ENCODE measurements at places on chromosomes 1 and 21.

DNA sequence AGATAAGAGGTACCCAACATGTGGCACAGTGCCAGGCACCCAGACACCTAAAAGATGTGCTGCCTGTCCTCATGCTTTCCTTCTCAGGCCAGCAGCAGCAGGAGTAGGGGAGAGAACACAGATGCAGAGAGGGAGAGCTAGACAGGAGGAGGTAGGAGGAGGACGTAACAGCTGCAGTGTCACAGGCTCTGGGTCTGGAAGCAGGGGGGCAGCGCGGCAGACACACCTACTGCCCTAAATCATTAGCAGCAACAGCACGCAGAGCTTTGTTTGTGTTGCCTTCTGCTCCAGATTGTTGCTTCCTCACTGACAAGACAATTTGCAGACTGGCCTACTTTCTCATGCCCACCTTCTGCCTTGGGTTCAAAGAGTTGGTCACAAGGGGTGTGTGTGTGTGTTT lies 196.7 kb upstream of the DAB1 start:
- no peak for DNase-seq

GRCh38 chr1:116540088-116540487 lies 30.7 kb downstream of the CD58 start:
- DNase-seq = no peak

GRCh38 chr21:41726970-41727783 lies 39.7 kb downstream of the RIPK4 start:
- DNase-seq = no peak

GRCh38 chr1:181250038-181250437 lies 161.5 kb downstream of the IER5 start:
- no peak for DNase-seq

DNA sequence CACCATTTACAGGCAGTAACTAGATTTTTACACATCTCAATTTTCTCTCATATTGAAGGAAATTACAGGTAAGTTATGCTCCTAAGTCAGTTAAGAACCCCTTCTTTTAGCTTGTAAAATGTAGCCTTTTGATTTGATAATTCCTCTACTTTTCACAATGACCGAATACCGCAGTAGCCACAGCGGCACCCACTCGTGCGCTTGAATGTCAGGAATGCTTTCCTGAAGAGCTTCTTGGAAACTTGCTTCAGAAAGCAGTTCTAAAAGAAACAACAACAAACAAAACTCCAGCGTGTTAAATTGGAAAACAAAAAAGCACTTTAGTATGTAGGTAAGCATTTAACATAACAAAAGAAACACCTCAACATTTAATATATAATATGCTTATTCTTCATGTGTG lies 9.9 kb upstream of the DNTTIP2 start:
- no peak for DNase-seq

DNA sequence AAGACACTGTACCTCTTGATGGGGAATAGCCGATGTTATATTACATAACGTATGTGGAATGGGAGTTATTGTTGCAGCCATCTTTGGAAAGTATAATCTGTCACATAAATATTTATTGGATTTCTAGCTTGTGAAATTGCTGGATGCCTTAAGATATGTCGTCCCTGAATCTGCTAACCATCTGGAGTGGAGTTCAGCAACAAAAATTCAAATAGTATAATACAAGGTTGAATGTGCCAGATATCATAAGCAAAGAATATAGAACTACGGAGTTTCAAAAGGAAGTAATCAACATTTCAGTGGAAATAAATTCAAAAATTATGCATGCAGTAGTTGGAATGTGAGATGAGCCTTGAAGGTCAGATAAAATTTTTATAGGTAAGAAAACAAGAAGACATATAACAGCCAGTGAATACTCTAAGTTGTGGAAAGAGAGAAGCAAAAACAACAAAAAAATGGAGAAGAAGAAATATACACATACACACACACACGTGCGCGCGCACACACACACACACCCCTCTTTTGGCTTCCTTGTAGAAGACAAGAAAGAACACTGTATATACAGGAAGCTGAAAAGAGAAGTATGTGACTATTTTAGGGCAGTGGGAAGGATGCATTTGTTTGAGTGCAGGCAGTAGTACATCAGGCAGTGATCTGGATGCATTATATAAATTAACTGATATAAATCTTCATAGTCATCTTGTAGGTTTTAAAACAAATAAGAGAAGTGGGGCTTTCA lies 516.7 kb downstream of the KCNT2 start:
- DNase-seq = no peak

- no peak for DNase-seq
These were observed 93.5 kb downstream of the AKT3 start for GRCh38 chr1:243756529-243756928.

DNA sequence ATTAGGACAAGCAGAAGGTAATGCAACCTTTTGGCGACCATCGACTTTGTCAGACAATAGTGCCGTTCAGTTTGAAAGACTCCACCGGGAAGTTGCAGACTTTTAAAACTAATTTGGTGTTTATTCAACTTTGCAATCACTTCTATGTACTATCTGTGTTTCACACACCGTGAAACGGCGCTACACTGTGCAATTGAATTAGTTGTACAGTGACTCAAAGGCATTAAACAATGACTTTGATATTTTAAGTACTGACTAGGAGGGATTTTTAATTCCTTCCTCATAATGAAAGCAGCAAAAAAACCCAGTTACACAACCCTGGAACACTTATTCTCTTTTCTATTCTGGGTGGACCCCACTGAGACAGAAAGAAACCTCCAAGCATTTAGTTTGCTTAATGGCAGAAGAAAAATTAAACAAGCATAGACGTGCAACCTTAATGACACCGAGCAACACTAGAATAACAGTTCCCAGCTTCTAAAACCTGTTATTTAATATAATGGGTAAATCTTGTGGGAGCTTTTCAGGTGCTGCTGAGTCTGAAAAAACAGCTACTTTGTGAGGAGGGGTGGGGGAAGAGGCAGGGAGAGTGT lies 176.8 kb downstream of the LMO4 start:
- no peak for DNase-seq

- DNase-seq = no peak
These were observed 61.5 kb upstream of the WLS start for GRCh38 chr1:68293609-68294366.

DNA sequence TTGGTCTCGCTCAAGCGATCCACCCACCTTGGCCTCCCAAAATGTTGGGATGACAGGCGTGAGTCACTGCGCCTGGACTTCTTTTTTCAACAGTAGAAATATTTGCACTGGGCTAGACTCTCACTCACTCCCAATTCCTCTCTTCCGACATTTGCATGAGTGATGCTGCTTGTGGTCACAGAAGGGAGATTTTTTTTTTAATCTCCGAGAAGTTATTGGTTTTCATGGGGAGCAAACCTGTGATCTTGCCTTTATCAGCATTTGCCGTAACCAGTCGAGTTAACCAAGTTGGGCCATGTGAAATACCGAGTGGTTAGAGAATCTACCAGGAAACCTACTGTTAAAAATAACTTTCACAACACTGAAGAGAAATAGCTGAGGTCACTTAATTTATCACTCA lies 21.1 kb downstream of the ERG start:
- DNase-seq = no peak

DNA sequence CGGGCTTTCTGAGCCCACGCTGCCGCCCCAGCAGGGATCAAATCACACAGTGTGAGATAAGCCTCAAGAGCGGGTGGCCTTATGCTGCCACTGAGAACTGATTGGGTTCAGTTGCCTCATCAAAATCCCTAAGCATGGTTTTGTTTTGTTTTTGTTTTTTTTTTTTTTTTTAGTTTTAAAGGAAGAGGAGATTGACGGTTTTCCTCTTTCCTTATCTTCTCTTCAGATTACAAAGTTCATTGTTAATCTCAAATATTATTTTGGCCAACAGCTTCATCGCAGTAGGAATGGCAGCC lies 651 bp downstream of the COA6 start:
- no peak for DNase-seq

DNA sequence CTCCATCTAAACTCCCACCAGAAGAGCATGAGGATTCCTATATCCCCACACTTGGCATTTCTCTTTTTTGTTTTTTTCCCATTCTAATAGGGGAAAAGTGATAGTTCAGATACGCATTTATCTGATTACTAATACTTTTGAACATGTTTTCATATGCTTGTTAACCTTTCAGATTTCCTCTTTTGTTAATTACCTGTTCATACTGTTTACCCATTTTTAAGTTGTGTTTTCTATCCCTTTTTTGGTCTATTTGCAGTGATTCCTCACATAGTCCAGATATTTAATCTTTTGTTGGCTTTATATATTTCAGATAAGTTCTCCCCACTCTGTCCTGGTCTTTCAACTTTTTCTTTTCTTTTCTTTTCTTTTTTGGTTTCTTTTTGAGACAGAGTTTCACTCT lies 13.6 kb upstream of the PIGK start:
- DNase-seq = no peak

DNA sequence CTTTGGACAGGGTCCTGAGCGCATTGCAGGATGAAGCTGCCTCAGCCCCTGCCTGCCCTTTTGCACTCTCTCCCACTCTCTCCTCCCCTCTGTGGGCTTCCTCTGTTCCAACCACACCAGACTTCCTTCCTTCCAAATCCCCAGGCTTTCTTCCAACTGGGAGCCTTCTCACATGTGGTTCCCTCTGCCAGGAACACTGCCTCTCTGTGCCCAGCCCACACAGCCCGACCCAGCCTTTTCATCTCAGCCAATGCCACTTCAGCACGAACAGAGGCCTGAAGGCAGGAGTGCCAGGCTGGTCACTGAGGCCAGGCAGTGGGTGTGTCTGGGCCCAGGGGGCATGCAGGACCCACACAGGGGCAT lies 5.9 kb downstream of the SELENON start:
- no peak for DNase-seq

GRCh38 chr1:12756768-12757413 lies 10.9 kb downstream of the CFAP107 start:
- no peak for DNase-seq

DNA sequence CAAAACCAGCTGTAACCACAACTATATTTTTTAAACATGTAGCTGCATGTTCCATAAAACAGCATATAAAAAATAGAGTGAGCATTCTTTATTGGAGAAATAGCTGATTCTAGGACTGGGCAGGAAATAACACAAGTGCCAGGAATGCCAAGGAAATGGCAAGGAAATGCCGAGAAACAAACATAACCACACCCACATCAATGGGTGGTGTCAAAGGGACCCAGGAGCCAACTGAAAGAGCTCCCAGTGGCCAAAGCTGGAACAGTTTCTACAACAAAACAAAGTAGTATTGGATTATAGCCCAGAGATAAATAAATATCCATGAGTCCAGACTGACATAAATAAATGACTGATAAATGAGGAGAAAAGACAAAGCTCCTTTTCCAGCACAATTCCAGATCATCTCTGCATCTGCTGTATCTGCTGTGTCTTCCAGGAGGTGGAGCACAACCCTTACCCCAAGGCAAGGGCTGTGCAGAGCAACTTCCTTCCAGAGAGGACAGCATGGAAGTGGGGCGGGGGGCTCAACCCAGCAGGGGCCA lies 28.1 kb downstream of the ADARB1 start:
- DNase-seq = no peak

GRCh38 chr1:187842406-187843165 lies 1013.8 kb downstream of the PLA2G4A start:
- DNase-seq = no peak

- DNase-seq = no peak
These were observed 128.9 kb downstream of the TYW3 start for GRCh38 chr1:74861867-74862266.

DNA sequence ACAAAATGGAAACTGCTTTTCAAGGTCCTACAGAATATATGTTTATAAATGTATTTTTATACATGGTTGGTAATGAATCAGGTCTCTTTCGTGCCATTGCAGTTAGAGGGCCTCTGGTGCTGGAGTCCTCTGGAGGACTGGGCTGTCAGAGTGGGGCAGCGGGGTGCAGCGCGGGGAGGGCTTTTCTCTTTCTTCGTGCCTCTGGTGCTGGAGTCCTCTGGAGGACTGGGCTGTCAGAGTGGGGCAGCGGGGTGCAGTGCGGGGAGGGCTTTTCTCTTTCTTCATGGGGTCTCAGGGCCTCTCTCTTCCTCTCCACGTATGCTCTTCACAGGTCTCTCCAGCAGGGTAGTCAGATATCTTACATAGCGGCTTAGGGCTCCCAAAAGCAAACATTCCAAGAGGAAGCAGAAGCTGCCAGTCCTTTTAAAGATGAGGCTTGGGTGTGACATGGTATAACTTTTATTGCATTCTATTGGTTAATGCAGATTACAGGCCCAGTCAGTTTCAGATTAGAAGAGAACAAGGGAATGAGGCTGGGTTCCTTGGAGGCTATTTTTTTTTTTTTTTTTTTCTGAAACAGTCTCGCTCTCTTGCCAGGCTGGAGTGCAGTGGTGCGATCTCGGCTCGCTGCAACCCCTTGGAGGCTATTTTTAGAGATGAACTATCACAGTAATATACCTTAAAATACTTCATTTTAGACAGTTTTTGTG lies 13.1 kb downstream of the SDCCAG8 start:
- DNase-seq = no peak

Data from stimulated activated CD4-positive, alpha-beta T cell treated with anti-CD3 and anti-CD28 coated beads, TNF-alpha, amount 100 ng/mL, for 1 hour (primary cell).